Keratinocyte (primary cell): ENCODE measurements at places on chromosomes 1 and 21. TPM values are rescaled to one million over a fixed set of nuclear protein-coding genes. Genes with fewer than 3 reads are reported as not detected.

GRCh38 chr1:19639999-19640362 is 4.1 kb upstream of the NBL1 start:
- peak overlapping the region; percentile 4 for H3K27ac ChIP-seq
- no peak overlapping the region for H3K4me3 ChIP-seq
- DNase-seq = no peak
- H3K36me3 ChIP-seq = no peaks in the 10 kb centered on the region
- no peaks in the 10 kb centered on the region for H3K27me3 ChIP-seq

Gene TENT5C
- polyA plus RNA-seq = 0.10 to 0.13 TPM (median 0.10 TPM) in 3 replicates

DNA sequence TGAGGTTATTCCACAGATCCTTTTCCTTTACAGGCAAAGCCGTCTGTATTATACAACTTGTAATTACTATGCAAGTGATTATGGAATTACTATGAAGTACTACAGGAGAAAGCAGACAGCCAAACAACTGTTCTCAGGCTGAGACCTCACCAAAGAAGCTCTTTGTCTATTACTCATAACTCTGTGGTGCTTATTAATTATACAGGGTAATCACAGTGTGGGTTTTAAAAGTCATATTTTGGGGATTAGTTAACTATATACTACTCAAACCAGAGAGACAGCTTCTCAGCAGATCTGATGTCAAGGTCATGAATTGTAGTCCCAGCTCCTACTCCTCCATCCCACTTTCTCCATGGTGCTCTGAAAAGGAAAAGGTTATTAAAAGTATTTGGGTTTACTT is 49.6 kb downstream of the CTTNBP2NL start:
- H3K4me1 ChIP-seq = peaks cover 12% of the 10 kb centered on the region
- H3K36me3 ChIP-seq = peaks cover 7% of the 10 kb centered on the region
- no peak overlapping the region for H3K27ac ChIP-seq
- DNase-seq = no peak

DNA sequence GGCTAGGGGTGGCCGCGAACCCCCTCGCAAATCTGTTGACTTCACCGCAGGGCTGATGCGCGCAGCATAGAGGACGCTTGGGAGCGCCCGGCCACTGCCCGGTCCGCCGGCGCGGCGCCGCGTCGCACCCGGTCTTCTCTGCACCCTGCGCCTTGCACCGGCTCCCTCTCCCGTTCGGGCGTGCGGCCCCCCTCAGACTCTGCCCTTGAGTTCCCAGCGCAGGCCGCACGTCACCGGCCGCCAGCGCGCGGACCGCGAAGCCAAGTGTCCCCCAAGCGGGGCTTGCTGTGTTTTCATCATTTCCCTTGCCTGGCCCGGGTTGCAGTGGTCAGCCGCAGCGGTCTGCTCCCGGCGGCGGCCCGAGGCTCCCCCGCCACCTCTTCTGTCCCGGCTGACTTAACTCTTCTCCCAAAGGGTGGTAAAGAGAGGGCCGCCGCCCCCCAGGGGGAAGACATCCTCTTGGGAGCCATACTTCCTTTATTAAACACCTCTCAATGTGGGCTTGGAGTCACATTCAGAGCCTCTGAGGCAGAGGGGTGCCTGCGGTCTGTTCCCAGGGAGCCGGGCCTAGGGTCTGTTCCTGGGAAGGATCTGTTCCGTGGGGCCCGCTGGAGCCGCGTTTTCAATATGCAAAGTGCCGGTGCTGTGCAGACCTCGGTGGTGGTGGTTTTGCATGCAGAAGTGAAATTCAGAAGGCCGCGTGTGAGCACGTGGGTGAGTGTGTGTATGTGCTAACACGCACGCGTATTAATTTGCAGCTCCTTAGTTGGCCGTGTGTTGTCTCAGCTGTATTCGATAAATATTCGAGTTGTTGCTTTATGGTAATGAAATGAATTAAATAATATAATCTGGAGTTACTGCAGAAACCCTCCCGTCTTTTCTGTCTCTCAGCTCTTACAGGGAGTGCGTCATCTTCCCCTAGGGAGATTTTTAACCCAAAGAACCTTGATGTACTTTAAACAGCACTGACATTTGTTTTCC is 17.6 kb downstream of the PBX1 start:
- H3K4me3 ChIP-seq = no peak overlapping the region
- no peaks in the 10 kb centered on the region for H3K36me3 ChIP-seq
- no peaks in the 10 kb centered on the region for H3K27me3 ChIP-seq
- no peak overlapping the region for H3K27ac ChIP-seq
- H3K4me1 ChIP-seq = no peaks in the 10 kb centered on the region

Gene OR2T12
- not detected in 3 replicates for polyA plus RNA-seq

Gene REN
- polyA plus RNA-seq = 0.05 TPM in 1 of 3 replicates, not detected in the others

GRCh38 chr1:9341301-9341845 is 48.7 kb downstream of the SPSB1 start:
- H3K4me1 ChIP-seq = peaks cover 40% of the 10 kb centered on the region
- H3K36me3 ChIP-seq = no peaks in the 10 kb centered on the region
- no peak overlapping the region for H3K27ac ChIP-seq
- no peaks in the 10 kb centered on the region for H3K27me3 ChIP-seq

DNA sequence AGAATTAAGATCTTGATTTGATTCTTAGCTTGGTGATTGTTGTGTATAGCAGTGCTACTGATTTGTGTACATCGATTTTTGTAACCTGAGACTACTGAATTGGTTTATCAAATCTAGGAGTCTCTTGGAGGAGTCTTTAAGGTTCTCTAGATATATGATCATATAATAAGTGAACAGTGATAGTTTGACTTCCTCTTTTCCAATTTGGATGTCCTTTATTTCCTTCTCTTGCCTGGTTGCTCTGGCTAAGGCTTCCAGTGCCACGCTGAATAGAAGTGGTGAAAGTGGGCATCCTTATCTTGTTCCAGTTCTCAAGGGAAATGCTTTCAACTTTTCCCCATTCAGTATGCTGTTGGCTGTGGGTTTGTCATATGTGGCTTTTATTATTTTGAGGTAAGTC is 61.5 kb upstream of the LYST start:
- H3K4me1 ChIP-seq = peaks cover 50% of the 10 kb centered on the region
- no peak for DNase-seq
- H3K36me3 ChIP-seq = no peaks in the 10 kb centered on the region
- H3K4me3 ChIP-seq = no peak overlapping the region
- no peak overlapping the region for H3K27ac ChIP-seq
